Amygdala (tissue), 56 donors: ENCODE measurements at places on chromosomes 16 and 17.

DNA sequence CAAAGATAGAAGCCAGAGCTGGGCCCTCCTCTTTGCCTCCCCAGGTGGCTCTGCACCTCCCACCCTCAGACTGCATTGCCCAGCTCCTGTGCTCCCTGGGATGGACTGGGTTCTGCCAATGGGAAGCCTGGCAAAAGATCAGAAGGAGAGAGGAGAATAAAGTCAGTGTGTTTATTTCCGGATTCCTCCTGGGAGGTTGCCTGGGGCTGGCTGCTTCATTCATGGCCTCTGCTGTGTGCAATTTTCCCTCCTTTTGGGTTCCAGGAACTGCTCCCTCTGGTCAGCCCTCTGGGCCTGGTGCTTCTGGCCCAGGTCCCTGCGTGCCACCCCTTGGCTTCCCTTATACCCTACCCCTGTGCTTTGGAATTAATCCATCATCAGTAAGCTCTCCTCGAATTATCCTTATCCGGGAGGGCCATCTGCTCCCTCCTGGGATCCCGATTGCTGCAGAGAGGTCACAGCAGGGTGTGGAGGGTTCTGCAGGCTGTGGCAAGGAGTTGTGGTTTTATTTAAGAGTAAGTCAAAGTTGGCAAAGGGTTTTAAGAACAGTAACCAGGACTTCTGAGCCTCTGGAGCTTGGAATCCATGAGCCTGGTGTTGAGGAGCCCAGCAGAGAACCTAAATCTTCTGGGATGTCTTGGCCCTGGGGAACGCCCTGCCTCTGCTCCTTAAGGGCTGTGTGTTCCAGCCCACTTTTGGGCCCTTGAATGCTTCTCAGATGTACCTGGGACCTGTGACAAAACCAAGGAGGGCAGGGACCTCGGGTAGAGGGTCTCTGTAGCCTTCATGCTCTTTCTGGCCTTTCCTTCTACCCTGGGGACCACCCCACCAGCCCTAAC is 8.2 kb upstream of the MMP2 start:
- DNase-seq = no peak

GRCh38 chr17:28402224-28402630 is 3.8 kb downstream of the SLC46A1 start:
- no peak for DNase-seq

- no peak for DNase-seq
Observed at GRCh38 chr16:1932050-1933028, 10.7 kb downstream of the MSRB1 start.

DNA sequence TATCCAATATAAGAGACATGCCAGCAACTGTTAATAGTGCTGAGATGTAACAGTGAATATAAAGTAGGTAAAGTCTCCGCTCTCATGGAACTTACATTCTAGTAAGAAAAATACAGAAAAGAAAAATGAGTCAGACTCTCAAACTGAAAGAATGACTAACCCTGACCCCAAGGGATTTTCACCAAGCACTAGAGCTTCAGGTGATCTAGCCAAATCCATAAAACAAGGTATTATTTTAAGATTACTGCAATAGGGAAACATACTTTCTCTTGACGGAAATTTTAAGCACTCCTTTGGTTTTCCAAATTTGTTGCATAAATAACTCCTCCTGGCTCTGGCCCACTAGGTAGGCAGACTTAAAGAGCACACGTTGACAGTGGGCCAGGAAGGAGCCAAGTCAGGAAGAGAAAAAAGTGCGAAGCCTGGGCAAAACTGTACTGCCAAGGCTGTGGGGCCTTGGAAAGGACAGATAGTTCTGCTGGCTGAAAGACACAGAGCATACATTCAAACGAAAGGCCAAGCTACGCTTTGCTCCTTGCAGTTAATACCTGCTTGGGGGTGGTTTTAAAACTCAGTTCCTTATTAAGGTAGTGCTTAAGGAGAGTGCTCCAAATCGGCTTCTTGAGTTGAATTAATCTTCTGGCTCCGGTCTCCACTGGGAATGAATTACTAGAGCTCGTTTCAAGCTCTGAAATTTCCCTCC is 1.4 kb downstream of the GOT2 start:
- no peak for DNase-seq

- DNase-seq = peak; percentile 51
Observed at GRCh38 chr16:83807710-83808572, at the start of gene HSBP1. TSS of gene HSBP1 (plus strand) at chr16:83807978. CDS start at chr16:83808077, 99 bp downstream.

GRCh38 chr17:2120586-2121335 is 65.9 kb downstream of the HIC1 start:
- no peak for DNase-seq

DNA sequence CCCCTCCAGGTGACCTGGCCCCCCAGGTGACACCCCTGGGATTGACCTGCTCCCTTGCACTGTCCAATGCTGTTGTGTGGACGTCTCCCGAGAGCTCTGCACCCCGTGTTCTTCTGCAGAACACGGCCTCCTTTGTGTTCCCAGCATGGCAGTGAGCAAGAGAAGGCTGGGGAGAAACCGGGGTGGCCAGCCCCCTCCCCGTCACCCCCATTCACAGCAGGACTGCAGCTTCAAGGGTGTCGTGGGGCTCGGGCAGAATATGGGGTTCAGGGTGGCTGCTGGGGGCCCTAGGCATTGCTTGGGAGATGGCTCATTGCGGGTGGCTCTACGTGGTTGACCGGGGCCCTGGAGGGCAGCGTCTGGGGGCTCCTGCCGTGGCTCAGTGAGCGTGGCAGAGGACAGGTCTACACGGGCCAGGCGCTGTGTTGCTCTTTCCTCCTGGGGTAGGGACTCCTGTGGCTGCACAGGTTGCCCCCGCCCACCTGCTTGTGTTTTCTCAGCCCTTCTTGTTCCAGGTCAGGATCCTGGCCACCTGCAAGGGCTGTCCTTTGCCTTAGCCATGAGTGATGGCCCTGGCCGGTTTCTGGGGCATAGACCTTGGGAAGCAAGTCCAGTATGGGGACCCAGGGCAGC is 12.5 kb downstream of the GSE1 start:
- DNase-seq = no peak

- no peak for DNase-seq
Observed at GRCh38 chr17:77875881-77876509, 82.5 kb upstream of the TNRC6C start.

DNA sequence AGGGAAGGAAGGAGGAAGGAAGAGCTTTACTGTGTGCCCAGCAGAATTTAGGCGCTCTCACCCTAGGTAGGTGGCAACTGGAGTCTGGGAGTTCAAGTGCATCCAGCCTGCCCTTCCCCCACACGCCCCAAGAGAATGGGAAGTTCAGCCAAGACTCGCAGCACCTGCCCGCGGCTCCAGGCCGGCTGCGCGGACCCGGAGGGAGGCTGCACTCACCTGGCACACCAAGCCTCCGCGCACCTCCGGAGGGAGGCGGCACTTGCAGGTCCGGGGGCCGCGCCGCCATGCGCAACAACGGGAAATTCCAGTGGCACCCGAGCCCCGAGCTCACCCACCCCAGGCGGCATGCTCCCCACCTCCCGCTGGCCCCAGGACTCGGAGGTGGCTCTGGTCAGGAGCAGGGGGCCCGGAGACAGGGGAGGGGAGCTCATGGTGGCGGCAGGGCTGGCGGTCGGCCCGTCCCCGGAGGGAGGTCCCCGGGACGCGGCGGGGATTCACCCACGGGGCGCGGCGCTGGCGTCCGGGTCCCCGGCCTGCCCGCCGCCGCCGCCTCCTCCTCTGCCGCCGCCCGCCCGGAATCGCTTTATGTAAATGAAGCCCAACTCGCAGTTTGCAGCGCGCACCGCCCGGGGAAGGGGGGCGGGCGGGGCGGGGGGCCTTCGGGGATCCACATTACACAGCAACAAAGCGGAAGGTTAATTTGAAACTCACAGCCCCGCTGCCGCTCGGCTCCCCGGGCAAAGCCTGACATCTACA is at the start of gene ZFHX3:
ZFHX3 (minus strand) TSS at position 593 of the 756 bp plus-strand sequence. CDS start 87,983 bp downstream, outside the sequence.
- no peak for DNase-seq

GRCh38 chr16:87924811-87925670 is 11.3 kb downstream of the CA5A start:
- no peak for DNase-seq

GRCh38 chr17:51056813-51057510 is 63.7 kb downstream of the SPAG9 start:
- DNase-seq = no peak

DNA sequence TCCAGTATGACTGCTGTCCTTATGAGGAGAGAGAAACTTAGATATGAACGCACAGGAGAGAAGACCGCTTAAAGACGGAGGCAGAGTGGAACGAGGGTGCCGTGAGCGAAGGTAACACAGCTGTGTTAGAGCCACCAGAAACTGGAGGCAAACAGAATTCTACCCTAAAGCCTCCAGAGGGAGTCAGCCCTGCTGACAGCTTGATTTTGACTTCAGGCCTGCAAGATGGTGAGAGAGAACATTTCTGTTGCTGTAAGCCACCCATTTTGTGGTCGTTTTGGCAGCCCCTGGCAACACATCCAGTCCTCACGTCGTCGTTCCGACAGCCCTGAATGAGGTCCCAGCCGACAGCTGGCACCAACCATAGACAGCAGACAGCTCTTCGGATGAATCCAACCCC is 2.8 kb upstream of the SPATA2L start:
- no peak for DNase-seq

DNA sequence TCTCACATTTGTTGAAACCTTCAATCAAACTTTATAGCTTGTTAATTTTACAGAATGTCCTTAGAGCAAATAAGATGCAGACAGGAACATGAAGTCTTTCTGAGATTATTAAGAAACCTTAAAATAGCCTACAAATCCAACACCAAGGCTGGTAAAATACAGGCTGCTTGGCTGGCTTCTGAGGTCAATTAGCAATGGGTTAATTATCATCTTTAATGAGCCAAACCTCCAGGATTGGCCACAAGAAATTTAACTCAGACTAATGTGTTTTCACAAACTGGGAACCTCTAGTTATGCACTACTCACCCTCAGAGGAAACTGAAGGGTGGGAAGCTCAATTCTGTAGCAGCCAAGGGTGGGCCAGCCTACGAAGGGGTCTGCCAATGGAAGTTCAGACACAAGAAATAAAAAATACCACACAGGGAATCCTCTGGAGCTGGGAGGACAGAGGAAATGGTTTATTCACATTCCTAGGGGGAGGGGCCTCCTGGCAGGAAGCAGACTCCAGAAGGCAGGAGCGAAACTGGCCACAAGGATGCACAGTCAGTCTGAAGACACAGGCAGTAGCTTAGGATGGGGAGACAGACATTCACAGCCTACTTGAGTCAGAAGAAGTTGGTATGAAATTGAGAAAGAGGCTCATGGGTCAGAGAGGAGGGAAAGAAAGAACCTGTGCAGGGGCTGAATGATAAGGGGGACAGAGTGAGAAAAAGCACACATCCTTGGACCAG is 36.1 kb downstream of the HIC1 start:
- DNase-seq = no peak

GRCh38 chr17:33977729-33978514 is 277.2 kb upstream of the CCL2 start:
- no peak for DNase-seq

DNA sequence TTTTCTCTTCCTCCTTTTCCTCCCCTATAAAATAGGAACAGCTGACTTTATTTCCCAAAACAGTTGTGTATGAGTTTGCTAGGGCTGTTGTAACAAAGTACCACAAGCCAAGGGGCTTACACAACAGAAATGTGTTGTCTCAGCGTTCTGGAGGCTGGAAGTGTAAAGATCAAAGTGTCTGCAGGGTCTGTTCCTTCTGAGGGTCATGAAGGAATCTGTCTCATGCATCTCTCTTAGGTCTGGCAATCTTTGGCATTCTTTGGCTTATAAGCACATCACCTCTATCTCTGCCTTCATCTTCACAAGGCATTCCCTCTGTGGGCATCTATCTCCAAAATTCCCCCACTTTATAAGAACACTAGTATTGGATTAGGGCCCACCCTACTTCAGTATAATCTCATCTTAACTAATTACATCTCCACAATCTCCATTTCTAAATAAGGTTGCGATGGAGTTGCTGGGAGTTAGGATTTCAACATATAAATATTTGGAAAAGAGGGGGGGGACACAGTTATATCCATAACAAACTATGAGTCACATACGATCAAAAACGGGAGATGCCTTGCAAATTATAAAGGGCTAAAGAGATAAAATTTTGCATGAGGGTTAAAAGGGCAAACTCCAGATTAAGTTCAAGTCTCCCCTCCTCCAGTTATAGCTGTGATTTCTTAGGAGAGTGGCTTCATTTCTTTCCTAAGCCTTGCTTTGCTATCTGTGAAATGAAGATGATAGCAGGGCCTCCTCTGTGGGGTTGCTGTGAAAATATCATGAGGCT is 109.7 kb downstream of the VAT1L start:
- no peak for DNase-seq

DNA sequence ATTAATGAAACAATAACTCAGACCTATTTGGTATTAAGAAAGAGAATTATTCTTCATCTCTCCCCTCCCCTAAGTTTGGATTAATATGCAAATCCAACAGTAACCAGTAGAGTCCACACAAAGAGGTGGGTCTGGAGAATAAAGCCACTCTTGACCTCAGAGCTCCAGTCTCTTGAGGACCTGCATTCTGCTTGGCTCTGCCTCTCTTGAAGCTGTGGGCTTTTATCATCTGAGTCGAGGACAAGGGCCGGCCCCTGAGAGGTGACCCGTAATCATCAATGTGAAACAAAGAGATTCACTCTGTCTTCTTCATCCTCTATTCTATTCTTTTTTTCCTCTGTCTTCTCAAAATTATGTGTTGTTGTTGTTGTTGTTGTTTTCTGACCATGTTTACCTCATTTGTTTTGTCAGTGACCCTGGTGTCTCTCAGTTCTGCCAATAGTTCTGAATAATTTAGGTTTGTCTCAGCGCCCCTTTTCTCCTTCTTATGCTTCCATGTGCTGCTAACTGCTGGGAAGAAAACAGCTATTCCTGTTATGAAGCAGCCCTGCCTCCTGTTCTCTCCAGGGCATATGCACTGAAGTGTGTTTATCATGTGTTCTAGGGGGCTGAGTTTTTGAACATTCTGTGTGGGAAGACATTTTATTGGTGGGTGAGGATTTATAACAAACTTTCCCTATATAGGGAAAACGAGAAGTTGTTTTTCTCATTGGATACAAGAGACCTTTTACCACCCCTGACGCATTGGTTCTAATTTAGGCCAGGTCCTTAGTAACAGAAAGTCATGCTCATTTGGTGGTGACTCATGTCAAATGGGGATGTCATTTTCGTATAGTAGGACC is 135.8 kb downstream of the TRIM37 start:
- DNase-seq = no peak

DNA sequence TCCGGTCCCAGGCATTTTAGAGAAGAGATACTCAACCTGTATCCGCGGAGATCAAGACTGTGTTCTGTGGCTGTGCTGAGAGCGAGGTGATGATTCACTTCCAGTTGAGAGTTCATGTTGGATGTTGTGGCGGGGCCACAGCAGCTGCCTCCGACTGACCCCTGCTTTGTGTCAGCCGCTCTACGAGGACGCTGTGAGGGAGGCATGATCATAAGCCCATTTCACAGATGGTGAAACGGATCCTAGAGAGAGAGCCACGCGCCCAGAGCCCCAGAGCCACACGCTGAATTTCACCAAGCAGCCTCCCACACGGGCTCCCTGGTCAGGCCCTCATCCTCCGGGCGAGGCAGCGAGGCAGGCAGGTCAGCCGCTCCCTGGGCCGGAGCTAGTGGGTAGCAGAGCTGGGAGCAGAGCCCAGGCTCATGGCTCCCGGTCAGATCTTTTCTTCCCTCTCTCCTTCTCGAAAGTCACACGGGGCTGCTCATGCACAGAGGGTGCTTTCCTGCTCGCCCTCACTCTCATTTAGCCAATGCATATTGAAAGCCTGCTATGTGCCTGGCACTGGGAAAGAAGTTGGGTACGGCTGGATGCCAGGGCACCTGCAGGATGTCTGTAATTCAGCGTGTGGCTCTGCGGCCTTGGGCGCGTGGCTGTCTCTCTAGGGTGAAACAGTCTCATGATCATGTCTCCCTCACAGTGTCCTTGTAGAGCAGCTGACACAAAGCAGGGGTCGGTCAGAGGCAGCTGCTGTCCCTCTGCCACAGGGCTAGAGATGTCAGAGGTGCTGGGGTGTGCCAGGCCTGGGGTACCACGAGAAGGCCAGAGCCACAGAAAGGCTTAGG is 155.6 kb upstream of the CHMP6 start:
- peak; percentile 7 for DNase-seq

- no peak for DNase-seq
Observed at GRCh38 chr17:48055531-48056245, 7.5 kb downstream of the NFE2L1 start.
